ENCODE measurements at places on chromosomes 11 and 22.
A peak's percentile ranks its signal among the peaks of the same experiment; 100 is the strongest.

- no peak for DNase-seq
These were observed 27.0 kb downstream of the CABIN1 start for GRCh38 chr22:24037851-24038765.

- no peak for DNase-seq
These were observed 18.5 kb downstream of the IRF7 start for GRCh38 chr11:597166-597725.

DNA sequence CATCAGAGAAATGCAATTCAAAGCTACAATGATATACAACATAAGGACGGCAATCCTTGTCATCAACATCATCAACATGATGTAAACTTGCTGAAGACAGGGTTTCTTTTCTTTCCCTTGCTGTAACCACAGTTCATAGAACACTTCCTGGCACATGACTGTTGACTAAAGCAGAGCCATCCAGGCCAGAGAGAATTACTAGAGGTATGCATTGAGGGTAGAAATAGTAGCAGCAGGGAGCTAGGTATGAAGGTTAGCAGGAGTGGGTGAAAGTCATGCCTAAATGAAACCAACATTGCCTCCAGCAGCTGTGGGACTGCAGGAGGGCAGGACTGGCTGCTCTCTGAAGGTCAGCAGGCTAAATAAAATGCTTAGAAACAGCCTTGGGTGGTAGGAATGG, 103.7 kb downstream of the LRRC32 start:
- DNase-seq: peak; percentile 45

GRCh38 chr11:20529757-20530156, 69.7 kb upstream of the SLC6A5 start:
- DNase-seq: no peak

DNA sequence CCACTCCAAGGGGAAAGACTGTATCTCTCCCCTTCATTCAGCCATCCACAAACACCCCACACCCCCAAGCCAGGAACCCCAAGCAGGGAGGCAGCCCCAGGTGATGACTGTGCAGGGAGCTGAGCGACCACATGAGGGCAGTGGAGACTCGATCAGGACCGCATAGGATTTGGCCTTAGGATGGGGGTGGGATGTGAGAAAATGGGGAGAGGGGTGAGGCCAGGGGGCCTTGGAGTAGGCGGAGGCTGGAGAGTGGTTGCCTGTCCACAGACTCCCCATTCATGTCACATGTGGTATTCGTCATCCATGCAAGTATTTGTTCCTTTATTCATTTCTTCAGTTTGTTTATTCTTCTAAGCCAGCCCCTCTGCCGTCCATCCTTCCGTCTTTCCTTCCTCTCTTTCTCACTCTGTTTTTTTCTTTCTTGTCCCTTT, 2.7 kb upstream of the RHOD start:
- peak; percentile 48 for DNase-seq

DNA sequence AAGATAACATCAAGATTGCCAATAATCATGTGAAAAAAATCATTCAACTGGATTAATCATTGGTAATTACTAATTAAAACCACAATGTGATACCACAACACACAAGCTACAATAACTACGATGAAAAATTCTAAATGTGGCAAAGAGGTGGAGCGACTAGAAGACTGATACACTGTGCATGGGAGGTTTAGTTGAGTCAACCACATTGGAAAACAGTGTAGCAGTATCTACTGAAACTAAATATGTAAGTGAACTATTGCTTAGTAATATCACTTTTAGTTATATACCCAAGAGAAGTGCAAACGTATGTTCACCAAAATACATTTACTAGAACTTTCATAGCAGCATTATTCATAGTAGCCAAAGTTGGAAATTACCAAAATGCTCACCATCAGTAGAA, 359.9 kb downstream of the ETS1 start:
- DNase-seq: no peak

GRCh38 chr22:24744638-24745037, 29.9 kb downstream of the PIWIL3 start:
- DNase-seq: peak; percentile 33

DNA sequence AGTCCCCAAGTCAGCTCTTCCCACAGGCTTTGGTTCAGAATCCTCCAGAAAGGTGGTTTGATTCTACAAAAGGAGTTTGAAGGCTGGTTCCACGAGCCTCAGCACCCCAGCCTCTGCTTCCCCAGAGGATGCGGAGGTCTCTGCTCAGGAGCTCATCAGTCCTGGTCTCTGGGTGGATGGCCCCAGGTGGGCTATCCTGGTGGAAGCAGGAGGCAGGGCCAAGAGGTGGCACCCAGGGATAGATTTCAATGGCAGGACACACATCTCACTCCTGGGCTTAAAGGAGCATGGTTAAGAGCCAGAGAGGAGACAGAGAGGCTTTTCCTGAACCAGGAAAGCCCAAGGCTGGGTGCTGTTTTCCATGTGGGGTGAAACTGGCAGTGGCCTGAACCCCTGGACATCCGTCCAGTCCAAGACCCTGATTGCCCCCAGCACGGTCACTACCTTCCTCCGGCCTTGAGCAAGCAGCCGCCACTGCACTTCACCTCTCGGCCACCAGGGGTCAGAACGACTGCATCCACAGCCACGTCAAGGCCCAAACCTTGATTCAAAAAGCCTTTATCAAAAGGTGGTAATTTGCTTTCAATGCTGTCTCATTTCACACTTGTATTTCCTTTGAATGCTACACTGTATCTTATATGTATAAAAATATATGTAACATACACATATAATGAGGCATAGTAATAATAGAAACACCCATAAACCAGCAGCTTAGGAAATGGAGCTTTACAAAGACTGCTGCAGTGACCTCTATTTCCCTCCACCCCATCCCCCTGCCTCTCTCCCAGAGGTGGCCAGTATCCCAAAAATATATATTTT, 19.3 kb upstream of the FXYD2 start:
- DNase-seq: peak; percentile 34

DNA sequence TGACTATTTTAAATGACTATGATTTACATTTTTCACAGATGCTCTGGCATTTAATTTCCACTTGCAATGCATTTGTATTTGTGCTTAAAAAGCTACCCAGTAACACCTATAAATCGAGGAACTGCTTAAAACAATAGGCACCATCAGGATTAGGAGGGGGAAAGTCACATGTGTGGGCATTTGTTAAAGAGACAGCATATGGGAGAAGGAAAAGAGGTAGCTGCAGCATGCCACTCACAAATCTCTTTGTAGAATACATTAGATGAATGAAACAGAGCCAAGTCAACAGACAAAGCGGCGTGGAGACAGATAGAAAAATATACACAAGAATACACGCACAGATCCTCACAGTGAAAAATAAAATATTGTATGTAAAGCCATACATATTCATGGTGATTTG, 228.0 kb downstream of the CADM1 start:
- DNase-seq: no peak

GRCh38 chr11:17490232-17490631, 13.6 kb upstream of the ABCC8 start:
- no peak for DNase-seq

DNA sequence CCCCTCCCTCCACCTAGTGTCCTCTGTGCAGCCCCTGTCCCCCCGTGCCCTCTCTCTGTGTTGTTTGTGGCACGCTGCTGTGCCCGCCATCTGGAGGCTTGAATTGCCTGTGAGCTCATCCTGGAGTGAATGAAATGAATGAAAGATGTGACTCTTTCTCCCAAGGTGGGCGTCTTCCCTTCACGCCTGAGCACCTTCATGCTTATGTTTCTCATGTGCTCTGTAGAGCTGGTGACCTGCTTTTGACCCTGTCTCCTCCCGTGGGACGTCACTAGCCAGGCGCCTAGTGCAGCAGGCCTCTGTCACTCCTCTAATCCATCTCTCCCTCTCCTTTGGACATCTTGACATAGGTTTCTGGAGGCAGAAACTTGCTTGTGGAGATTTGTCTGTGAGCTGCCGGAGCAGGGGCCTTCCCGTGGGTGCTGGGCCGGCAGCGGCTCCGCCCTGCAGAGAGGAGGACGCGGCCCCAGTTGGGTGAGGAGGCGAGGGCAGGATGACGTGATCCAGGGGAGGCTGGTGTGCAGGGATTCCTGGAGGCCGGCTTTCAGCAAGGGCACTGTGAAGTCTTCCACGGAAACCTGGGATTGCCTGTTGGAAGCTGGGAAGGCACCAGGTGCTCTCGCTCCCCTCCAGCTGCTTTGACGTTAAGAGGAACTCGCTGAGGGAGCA, 40.6 kb downstream of the MUC6 start:
- no peak for DNase-seq

DNA sequence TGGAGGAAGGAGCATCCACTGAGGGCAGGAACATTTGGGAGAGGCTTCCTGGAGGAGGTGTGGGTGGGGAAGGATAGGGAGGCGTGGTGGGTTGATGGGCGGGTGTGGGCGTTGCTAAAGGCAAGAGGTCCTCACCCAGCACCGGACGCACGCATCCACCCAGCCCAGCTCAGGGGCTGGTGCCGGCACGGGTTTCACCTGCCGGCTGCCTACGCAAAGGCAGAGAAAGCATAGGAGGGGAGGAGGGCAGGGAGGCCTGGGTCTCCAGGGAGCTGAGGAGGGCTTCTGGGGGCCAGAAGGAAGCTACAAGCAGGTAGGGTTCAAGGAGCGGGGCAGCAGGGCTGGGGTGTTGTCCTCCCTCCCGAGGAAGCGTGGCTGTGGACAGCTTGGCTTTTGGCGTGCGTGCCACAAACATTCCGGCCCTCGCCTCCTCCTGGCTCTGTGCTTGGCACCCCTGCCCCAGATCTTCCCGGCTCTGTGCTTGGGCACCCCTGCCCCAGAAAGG, 7.8 kb downstream of the SSH3 start:
- DNase-seq: no peak

GRCh38 chr11:126791446-126791845, 209.1 kb downstream of the KIRREL3 start:
- no peak for DNase-seq

- DNase-seq: no peak
These were observed 75.5 kb downstream of the PACSIN2 start for GRCh38 chr22:42939451-42939881.

- DNase-seq: no peak
These were observed 153.4 kb downstream of the CACNA1I start for GRCh38 chr22:39723899-39724351.

DNA sequence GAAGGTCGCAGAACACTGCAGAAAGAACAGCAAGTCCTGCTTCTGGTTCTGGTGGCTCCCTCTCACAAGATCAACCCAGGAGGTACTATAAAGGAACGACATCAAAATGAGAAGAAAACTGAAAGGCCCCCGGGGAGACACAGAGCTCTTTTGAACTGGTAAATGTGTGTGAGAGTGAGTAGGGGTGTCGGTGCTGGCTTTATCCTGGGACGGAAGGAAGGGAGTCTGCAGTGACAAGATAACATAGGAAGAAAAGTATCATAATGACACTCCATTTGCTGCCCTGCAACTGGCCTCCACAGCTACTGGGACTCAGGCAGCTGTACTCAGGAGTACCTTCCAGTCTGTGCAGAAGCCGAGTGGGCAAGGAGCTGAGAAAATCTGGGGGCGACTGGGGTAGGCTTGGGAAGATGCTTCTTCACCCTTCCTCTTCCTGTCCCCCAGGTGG, 60.9 kb downstream of the ENTHD1 start:
- no peak for DNase-seq

DNA sequence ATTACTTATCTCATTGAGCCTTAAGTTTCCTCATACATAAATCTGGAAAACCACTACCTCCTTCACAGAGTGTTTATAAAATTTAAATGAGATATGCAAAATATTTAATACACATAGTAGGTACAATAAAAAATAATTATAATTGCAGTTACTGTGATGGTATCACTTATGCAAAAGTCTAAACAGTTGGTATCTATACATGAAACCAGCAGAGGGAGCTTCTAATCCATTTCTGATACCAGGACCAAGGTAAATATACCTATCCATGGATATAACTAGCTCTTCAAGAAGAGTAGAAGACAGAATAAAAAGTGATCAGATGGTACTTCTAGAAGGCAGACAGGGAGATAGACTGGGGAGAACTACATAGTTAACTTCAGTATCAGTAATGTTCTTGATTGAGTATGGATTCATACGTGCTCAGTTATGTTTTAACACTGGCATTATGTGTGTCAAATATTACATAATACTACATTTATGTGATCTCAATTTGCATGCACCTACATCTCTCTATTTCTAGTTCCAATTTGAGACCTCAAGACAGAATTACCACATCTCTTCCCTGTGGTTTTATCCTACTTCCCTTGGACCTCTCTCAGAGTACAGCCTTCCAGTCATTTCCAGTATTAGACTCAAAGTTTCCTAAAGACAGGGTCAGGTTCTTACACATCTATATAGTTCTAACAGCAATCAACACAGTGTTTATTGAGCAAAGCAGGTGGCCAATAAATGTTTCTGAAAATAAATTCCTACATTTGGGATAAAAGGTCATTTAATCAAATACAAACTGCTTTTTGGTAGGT, 13.7 kb upstream of the TSG101 start:
- DNase-seq: peak; percentile 30

- peak; percentile 85 for DNase-seq
These were observed 2.9 kb downstream of the RPL3 start for GRCh38 chr22:39316440-39317083.

DNA sequence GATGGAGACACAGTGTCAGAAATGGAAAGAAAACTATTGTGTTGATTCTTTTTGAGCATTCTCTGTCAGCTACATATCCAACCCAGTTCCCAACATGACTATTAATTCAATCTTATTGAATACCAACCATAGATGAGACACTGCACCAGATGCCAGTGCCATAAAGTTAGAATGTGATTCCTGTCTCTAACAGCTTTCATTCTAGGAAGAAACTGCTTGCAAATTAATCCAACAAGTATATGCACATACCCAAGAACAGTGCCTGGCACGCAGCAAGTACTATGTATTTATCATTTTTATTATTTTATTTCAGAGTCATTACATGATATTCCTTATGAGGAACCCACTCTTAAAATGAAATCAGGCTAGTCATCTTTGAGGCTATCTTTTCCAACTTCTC, 34.5 kb downstream of the SLC5A12 start:
- DNase-seq: no peak

- DNase-seq: no peak
These were observed 551.3 kb downstream of the TMEM135 start for GRCh38 chr11:87589082-87589481.

All from Kasumi-1 (cell line).